Gastrocnemius medialis (tissue), 4 donors: ENCODE measurements at places on chromosomes 1 and 21.

- no peaks in the 10 kb centered on the region for H3K36me3 ChIP-seq
- H3K27ac ChIP-seq, result no peak overlapping the region
- H3K27me3 ChIP-seq, result no peaks in the 10 kb centered on the region
Measured at GRCh38 chr1:86866665-86867064, 47.3 kb downstream of the SELENOF start.

- no peaks in the 10 kb centered on the region for H3K36me3 ChIP-seq
- H3K27ac ChIP-seq, result no peak overlapping the region
- no peaks in the 10 kb centered on the region for H3K27me3 ChIP-seq
- H3K4me3 ChIP-seq, result no peak overlapping the region
Measured at GRCh38 chr1:113042285-113043143, 30.5 kb upstream of the LRIG2 start.

DNA sequence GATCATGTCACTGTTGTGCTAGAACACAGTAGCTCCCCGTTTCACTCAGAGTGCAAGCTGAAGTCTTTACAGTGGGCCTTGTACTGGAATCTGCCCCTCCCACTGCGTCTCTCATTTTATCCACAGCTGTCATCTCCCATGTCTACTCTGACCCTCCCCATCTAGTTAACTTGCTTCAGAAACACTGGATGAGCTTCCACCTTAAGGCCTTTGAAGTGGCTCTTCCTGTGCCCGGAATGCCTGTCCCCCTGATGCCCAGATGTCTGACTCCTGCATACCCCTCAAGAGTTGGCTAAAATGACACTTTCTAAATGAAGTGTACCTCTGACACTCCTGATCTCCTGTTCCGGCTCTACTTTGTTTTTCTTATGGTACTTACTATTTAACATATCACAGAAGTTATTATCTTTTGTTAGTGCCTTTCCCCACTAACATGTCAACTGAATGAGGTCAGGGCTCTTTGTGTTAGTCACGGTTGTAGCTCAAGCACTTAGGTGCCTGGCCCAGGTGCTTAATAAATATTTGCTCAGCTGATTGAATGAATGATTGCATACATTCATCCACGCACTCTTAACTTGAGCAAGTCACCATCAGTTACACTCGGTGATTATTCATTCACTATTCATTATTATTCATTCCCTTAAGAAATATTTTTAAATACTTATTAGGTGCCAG, 13.3 kb downstream of the ARV1 start:
- DNase-seq, result no peak
- H3K4me3 ChIP-seq, result no peak overlapping the region
- peaks cover 40% of the 10 kb centered on the region for H3K36me3 ChIP-seq
- no peak overlapping the region for H3K27ac ChIP-seq

- H3K27ac ChIP-seq, result no peak overlapping the region
- DNase-seq, result no peak
- no peak overlapping the region for H3K4me3 ChIP-seq
- no peaks in the 10 kb centered on the region for H3K36me3 ChIP-seq
Measured at GRCh38 chr1:30760596-30761324, 3.2 kb upstream of the LAPTM5 start.
